IPS DF 19.7 (cell line): ENCODE measurements at places on chromosomes 5 and 9.

GRCh38 chr5:82925061-82925411 lies 152.2 kb downstream of the TMEM167A start:
- DNase-seq = no peak

DNA sequence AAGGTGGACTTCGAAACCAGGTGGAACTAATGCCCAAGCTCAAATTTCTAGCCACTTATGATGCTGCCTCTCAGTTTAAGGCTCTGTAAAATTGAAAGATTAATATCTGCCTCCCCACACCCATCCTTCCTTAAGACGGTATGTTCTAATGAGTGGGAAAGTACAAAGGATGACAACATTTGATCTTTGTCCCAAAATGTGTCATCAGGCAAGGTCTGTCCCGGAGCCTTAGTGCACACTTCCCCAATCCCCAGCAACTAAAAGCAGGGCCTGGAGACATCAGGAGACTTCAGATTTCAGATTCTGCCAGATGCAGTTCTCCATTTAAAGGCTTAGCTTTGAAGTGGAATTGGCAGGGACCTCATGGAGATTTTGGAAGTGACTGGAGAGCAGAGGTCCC lies 316.5 kb downstream of the ASTN2 start:
- DNase-seq = no peak

GRCh38 chr5:138334867-138335447 lies 3.1 kb upstream of the FAM53C start:
- no peak for DNase-seq

DNA sequence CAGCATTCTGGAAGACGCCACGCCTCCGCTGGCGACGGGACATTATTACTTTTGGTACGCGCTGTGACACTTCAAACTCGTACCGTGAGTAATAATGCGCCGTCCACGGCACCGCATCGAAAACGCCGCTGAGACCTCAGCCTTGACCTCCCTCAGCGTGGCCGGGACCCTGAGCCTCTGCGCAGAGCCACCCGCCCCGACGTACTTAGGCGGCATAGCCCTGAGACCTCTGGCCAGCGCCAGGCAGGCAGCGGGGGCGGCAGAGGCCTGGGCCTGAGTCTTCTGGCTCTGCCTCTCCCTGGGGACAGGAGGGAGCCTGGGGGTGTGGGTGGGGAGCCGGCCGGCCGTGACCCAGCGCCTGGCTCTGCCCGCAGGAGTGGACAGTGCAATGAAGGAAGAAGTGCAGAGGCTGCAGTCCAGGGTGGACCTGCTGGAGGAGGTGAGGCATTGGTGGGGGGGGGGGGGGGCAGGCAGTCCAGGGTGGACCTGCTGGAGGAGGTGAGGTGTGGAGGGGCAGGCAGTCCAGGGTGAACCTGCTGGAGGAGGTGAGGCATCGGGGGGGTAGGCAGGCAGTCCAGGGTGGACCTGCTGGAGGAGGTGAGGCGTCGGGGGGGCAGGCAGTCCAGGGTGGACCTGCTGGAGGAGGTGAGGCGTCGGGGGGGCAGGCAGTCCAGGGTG lies 8.0 kb downstream of the EGFL7 start:
- no peak for DNase-seq

DNA sequence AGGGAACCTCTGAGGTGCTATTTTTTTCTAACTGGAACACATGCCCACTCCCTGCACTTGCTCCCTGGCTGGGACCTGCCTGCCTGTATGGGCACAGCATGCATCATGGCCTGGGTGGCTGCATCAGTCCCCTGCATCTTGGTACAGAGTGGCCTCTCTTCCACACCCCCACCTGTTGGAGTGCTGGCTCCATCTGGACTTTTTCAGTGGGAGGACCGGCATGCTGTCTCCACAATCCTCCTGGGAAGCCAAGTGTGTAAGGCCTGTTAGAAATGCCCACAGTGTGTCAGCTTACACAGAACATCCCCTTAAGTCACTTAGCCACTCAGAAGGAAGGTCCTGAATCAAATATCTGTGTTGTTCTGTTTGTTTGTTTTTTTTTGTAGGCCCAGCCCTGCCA lies 102.9 kb downstream of the MARCHF3 start:
- DNase-seq = no peak

- no peak for DNase-seq
These were observed 61.5 kb downstream of the TSTD2 start for GRCh38 chr9:97571664-97572063.
